ENCODE measurements at places on chromosomes 4 and X. TPM values are rescaled to one million over a fixed set of nuclear protein-coding genes. Genes with fewer than 3 reads are reported as not detected.

GRCh38 chr4:39410415-39410814, 3.7 kb downstream of the KLB start:
- DNase-seq, result no peak

Gene SSX2B
- not detected for total RNA-seq

Gene HERC5
- total RNA-seq, result 21.1 TPM

DNA sequence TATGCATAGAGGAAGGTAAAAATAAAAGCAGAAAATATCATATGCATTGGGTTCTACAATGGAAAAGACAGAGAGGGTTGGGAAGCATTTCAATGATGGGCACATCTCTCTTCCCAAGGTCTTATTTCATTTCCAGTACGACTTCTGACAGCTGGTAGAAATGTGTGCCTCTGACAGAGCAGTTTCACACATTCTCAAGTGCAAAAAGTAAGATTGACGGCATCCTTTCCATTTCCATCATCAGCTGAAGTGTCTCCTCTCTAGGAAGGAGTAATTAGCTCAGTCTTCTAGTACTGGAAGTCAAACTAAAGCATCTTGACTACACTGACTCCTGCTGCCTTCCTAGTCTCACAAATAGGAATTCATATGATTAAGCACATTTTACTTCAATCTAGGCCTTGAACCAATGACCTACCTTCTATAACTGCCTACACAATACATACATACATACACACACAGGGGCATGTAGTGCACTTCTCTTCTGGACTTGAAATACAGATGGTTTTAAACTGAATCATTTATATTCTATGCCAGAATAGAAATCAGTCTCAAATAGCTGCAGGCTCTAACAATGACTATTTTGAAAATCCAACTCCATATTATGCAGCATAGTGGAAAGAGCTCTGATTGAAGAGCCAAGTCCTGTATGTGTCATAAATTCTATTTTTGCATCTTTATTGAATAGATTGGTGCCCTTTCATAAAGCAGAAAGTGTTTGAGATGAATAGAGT, 473.4 kb downstream of the INPP4B start:
- DNase-seq, result no peak

DNA sequence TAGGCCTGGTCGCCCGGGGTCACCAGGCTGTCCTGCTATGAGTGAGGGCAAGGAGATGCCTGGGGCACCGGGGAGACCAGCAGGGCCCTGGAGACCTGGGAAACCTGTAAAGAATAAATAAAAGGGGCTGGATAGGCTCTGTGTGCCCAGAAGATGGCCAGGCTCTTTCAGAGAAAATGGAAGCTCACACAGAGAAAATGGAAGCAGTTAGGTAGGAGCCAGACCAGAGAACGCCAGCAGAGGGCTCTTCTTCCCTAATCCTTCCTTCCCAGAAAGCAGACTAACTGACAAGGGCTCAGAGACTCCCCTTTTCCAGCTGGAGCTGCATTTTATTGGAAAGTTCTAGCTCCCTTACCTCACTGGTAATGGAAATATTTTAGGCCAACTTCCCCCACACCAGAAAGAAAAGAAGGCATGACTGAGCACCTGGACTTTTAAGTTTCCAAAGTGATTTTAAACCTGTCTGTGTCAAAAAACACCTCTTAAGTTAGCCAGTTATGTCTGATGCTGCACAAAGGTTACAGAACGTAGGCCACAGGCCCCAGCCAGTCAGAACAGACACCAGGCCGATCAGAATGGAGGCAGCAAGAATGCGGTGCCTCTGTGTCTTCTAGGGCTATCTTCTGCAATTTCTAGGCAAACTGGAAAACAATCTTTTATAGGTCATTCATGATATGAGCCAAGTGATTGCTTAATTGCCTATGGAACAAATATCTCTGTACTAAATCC, 74.0 kb downstream of the ATG4A start:
- DNase-seq, result no peak

GRCh38 chr4:44447563-44448504, 775 bp downstream of the KCTD8 start:
- DNase-seq, result peak; percentile 13

- DNase-seq, result no peak
Observed at GRCh38 chr4:141912831-141913230, 276.4 kb downstream of the IL15 start.

Gene C4orf50
- total RNA-seq, result 0.05 TPM

DNA sequence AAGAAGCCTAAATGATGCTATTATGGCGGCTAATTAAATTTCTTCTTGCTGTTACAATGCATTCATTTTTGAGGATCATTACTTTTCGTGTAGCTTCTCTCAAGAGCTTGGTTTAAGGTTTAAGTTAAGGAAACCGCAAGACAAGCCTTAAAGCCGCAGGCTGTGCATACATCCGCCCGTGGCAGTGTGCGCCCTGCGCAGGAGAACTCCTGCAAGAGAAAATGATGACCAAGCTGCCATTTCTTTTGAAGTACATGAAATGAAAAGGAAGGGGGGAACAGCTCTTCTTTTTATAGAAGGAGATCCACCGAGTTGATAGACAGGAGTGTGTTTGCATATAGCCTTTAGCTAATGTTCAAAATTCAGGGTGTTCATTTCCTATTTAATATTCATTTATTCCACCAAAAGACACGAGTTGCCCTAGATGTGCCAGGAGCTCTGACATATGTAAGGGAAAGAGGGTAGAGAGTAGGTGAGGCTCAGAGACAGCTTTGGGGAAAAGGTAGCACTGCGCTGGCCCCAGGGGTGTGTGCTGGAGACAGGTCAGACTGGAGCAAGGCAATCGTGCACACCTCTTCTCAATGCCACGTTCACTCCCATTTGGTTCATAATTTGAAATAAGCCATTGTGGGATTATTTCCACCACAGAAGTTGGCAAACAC, 112.1 kb upstream of the LDB2 start:
- no peak for DNase-seq

Gene NXF2
- total RNA-seq, result not detected

DNA sequence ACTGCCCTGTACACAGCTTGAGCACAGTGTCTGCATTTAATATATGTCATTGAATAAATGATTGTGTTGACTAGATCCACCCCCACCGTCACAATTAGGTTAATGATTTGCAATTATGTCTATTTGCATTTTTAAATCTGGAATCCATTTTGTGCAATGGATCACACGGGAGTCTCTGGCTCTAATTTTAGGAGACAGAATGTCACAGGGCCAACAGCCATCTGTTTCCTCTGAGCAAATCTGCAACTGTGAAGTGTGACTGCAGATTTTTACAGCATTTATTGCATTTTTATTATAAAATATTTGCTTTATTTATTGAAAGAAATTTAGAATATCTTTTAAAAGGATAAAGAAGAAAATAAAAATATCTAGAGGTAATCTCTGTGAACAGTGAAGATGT, 316.8 kb downstream of the HS3ST1 start:
- DNase-seq, result no peak

- peak; percentile 60 for DNase-seq
Observed at GRCh38 chr4:114180481-114180880, 201.0 kb upstream of the ARSJ start.

GRCh38 chr4:1903035-1903434, 31.8 kb downstream of the NSD2 start:
- DNase-seq, result peak; percentile 43

DNA sequence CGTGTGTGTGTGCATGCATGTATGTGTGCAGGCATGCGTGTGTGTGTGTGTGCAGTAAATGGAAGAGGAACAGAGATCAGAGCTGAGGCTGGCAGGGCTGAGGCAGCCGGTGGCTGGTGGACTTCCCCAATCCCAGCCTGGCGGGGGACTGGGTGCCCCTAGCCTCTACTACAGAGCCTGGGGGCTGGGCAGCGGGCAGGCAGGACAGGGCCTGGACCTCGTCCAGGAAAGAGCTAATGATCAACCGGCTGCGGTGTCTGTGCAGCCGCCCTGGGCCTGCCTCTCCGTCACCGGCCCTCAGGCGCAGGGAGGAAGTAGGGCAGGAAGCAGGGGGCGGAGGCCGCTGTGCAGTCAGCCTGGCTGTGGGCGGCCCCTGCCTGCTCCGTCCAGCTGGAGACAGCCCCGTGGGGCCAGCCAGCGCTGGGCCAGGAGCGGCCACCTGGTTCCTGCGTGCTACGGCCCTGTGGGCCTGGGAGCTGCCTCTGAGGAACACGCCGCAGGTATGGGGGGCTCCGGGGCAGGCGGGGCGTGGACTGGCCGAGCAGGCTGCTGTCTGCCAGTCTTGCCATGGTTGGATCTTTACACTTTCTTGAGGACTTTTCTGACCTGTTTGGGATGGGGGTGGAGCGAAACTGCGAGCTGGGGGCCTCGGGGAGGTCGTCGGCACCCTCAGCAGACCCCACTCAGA, at the start of gene SH3TC1:
Gene SH3TC1 (plus strand): TSS at position 385 of the 688 bp plus-strand sequence. CDS start 5,905 bp downstream, outside the sequence.
- DNase-seq, result peak; percentile 83

GRCh38 chr4:118967393-118967792, 78.7 kb downstream of the SYNPO2 start:
- no peak for DNase-seq

Measured in activated CD4-positive, alpha-beta T cell treated with anti-CD3 and anti-CD28 coated beads for 36 hours (primary cell).